ENCODE measurements at places on chromosomes 4 and X. TPM values are rescaled to one million over a fixed set of nuclear protein-coding genes. Genes with fewer than 3 reads are reported as not detected.

Gene DKK2
- total RNA-seq, result not detected

Gene RGN
- not detected for total RNA-seq

Gene HERC6
- total RNA-seq, result 14.9 TPM

Gene PLP1
- total RNA-seq, result not detected

Gene USP26
- total RNA-seq, result not detected

Gene MAGEA11
- not detected for total RNA-seq

Gene CSAG2
- total RNA-seq, result not detected

Gene RHOH
- 182 TPM for total RNA-seq

Data from activated T-cell treated with anti-CD3 and anti-CD28 coated beads, Interleukin-2, amount 50 U/mL, for 72 hours (primary cell).